ENCODE measurements at places on chromosomes 2 and 18.

GRCh38 chr18:70333757-70334156, 44.9 kb downstream of the SOCS6 start:
- DNase-seq = peak; percentile 74

- DNase-seq = peak; percentile 42
Observed at GRCh38 chr2:126634273-126634861, 21.6 kb upstream of the GYPC start.

GRCh38 chr18:58597649-58598048, 31.2 kb downstream of the ALPK2 start:
- DNase-seq = no peak

DNA sequence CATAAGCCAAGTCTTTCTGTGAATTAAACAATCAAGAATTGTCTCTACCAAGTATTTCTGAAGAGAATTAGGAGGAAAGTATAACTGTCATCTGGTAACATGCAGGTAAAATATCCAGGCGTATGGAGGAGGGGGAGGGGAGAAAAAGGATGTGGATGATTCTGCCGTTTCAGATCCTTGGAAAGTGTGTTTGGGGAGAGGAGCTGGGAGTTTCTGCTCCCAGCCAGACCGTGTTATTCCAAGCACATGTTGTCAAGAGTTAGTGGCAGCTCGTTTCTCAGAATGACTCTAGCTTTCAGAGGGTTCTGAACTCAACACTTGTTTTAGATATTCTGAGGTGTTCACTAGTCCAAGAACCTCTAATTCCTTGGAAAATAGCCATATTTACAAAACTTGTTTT, 137.6 kb downstream of the FAM124B start:
- DNase-seq = peak; percentile 28

- DNase-seq = no peak
Observed at GRCh38 chr2:169237939-169238338, 124.4 kb downstream of the LRP2 start.

GRCh38 chr2:7621018-7621814, 704.0 kb downstream of the RNF144A start:
- DNase-seq = no peak

DNA sequence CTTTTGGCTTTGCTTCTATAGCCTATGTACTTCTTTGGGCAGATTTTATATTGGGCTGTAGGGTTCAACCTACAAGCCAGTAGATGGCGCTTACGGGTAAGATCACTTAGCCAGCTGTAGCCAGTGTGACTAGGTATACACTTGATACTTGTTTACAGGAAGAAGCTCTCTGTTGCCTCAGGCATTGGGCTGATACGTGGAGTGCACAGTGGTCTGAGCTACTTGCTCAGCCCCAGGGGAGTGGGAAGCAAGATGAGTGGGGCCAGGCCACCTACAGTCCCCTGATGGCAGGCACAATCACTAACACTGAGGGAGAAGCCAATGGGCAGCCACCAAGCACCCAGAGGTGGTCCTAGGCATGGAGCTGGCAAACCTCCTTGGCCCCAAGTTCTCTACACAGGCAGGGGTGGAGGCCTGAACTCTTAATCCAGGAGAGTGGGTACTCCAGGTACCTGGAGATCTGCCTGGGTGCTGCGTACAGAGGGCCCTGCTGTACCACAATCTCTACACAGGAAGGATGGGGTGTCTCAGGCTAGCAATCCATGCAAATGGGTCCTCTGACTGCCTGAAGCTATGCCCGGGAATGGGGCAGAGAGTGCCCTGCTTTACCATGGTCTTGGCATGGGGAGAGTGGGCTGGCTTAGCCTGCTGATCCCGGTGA, 122.2 kb downstream of the NCOA1 start:
- peak; percentile 91 for DNase-seq

DNA sequence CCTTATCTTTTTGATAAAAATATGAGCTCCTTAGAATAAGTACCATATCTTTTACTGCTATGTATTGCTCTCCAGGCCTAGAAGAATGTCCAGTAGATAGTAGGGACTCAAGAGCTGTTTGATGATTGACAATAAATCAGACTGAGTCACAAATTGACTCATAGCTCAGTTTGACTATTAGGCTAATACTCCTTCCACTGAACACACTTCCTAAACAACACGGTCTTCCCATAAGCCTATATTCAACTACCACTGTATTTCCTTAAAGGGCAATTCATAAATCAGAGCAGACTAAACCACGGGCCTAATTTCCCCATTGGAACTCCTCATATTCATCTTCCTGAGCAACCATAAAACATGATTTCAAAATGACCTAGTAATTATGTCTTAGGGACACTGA, 258.5 kb downstream of the ALK start:
- no peak for DNase-seq

- DNase-seq = no peak
Observed at GRCh38 chr2:49938268-49938667, 784.0 kb upstream of the FSHR start.

GRCh38 chr2:11676640-11677039, 6.6 kb upstream of the NTSR2 start:
- no peak for DNase-seq

DNA sequence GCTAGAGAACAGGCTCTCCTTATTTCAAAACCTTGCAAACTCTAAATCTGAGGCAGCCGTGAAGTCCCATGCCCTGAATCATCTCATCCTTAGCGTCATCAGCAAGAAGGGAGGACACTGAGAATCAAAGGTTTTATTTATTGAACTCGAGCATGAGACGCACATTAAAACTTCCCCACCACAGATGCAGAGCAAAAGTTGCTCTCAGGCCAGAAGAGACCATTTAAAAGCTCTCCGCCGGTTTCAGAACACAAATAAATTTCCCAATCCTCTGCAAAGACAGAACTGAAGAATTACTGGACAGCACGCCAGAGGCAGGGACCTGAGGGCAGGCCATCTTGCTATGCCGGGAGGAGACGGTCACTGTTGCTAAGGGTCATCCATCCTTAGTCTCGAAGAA, 1.3 kb downstream of the AMMECR1L start:
- DNase-seq = no peak

DNA sequence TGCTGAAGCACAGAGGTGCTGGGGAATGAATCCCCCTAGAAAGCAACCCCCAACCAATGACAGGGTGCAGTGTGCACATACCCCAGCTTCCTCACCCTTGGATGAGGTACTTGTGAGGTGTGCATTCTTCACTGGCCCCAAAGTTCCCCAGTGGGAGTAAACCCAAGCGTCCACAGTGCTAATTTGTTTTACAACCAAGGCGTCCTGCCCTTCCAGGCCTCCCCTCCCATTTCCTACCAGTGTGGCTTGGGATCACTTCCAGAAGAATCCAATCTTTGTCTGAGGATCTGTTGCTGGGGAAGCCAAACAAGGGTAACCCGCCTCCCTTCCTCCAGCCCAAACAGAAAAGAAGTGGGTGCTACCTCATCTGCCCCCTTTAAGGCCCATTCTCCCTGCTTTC, 40.3 kb upstream of the TEX51 start:
- no peak for DNase-seq

- no peak for DNase-seq
Observed at GRCh38 chr2:241232736-241233575, 44.5 kb downstream of the ANO7 start.

GRCh38 chr18:58997811-58998337, 133.2 kb downstream of the ZNF532 start:
- no peak for DNase-seq

- DNase-seq = peak; percentile 98
Observed at GRCh38 chr2:197322724-197323720, 12.4 kb upstream of the ANKRD44 start.

- DNase-seq = peak; percentile 76
Observed at GRCh38 chr2:85735691-85736090, 18.1 kb upstream of the ATOH8 start.

DNA sequence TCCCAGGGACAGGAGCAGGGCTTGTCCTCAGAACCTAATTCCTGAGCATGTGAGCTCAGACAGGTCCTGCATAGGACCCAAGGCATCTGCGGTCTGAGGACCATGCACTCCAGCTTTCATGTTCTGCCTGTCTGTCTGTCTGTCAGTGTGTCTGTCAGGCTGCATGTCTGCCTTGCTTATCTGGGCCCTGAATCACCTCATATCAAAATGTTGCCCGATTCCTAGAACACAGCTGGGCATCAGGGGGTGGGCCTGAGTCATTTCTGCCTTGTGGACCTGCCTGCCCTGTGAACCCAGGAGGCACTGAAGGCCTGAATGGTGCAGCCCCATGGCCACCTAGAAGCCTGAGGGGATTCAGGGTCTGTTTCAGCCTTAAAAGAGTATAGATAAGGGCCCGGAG, 22.1 kb downstream of the INHBB start:
- no peak for DNase-seq

GRCh38 chr2:9753276-9753600, 90.0 kb upstream of the TAF1B start:
- peak; percentile 34 for DNase-seq

DNA sequence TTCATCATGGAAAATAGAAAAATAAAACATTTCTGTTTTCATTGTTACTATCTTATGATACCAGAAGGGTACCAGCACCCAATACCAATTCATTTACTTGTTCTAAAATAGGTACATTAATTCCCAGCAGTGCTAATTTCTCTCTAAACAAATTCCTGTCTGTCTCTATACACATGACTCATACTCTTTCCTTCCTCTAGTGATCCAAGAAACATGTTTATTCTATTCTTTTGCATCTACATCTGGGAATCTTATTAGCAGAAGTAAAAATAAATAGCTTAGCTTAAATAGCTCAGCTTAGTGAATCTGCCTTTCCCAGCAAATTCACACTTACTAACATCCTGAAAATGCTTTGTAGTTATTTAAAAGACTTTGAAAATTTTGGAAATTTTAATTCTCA, 84.5 kb upstream of the MAPRE2 start:
- DNase-seq = no peak

DNA sequence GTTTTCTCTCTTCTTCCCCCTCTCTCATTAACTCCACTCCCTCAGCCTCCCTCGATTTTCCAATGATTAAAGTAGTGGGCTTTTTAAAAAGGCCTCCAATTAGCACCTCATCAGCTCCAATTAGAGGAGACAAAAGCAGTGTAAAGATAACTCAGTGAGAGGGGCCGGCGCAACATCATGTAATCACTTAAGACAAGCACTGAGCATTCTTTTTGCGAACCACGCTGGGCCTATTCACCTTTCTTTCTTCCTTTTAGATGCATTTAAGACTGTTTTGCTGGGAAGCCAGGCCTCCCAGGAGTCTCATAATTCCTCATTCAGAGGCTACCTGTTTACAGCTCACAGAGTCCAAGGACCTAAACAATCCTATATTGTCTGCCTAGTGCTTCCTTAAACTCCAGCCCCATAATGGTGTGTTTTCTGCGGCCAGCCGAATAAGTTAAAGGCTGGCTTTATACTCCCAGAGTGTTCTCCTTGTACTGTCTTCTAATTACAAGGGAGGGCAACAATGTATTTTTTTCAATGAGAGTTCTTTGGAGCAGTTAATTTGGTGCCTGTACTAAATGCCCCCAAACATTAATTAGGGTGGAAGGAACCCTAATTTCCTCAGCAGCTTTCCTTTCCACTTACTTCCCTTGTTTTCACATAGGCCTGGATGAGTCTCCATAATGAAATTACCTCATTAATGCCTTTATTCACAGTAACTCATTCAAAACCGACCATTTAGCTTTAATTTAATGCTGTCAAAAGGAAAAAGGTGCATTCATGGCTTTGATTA, 28.0 kb upstream of the LMAN1 start:
- peak; percentile 91 for DNase-seq

DNA sequence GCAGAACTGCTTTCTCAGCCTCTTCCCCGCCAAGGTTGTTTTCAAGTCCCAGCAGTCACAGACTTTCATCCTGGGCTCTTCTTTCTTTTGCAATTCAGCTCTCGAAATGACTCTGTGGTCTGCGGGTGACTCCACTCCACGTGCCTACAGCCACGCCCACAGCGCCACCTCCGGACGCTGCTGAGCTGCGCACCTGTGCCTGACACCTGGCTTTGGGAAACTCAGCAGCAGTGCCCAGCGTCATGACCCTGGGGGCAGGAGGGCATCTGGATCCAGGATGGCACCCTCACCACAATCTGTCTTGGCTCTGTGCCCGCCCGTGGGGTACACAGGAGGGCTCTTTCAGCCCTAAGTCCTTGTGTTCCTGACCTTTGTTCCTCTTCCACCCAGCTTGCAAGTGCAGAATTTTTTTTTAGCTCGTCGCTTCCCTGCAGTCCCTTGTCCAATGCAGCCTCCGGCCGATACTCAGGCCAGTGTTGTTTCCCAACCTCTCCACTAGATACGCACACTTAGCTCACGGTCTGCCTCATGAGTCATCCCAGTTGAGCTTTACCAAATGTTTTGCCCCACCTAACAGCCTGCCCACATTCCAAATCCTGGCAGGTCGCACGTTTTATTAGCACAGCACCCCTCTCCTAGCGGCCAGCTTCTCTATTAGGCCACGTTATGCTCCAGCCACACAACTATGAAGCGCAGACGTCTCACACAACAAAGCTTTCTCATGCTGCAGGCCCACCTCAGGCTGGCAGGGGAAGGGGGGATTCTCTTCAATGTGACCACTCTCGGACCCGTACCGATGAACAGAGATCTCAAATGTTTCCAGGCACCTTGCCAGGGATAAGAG, 6.5 kb upstream of the CAPN10 start:
- DNase-seq = no peak

DNA sequence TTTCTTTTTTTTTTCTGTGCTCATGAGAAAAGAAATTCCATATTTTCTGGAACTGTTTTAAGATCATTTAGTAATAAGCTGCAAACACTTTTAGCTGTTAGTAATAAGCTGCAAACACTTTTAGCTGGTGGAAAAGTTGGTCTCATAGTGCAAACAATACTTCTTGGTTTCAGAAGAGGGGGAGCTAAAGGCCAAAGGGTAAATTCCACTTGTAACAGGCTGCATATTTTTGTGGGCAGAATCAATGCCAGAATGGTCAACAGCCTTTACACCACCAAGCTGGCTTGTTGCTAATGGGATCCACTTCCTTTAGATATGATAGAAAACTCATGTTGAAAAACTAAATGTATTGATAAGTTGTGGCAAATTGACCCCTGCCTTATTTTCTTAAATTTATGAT, 356.8 kb downstream of the NR4A2 start:
- peak; percentile 21 for DNase-seq

All from mesendoderm (in vitro differentiated cells).